ENCODE measurements at places on chromosomes 3 and 15.

DNA sequence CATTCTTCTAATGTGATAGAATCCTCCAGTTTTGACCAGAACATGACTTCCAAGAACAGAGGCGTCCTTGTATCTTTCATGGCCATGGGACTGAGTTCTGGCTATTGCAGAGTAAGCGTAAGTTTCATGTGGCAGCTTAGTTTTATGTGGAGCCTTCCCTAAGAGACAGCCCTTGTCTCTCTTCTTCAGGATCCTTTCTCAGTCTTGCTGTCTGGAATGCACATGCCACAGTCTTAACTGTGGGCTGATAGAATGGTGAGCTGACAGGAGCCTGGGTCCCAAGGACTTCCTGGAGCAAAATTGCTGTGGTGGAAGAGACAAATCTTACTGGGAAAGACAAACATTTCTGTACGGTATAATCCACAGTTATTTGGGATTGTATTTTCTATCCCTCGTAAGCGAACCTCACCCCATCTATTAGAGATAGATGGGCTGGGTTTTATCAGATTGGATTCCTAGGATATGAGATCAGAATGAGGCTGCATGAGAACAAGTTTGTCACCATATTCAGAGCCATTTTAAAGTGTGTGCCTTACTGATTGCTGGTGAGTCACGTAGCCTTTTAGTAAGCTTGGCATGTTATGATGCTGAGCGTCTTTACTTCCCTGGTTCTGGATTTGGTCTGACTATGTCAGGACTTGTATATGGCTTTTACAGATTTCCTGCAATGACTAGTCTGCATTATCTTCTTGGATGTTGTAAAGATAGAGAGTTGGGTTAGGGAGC is 32.8 kb downstream of the CDIN1 start:
- DNase-seq, result no peak

DNA sequence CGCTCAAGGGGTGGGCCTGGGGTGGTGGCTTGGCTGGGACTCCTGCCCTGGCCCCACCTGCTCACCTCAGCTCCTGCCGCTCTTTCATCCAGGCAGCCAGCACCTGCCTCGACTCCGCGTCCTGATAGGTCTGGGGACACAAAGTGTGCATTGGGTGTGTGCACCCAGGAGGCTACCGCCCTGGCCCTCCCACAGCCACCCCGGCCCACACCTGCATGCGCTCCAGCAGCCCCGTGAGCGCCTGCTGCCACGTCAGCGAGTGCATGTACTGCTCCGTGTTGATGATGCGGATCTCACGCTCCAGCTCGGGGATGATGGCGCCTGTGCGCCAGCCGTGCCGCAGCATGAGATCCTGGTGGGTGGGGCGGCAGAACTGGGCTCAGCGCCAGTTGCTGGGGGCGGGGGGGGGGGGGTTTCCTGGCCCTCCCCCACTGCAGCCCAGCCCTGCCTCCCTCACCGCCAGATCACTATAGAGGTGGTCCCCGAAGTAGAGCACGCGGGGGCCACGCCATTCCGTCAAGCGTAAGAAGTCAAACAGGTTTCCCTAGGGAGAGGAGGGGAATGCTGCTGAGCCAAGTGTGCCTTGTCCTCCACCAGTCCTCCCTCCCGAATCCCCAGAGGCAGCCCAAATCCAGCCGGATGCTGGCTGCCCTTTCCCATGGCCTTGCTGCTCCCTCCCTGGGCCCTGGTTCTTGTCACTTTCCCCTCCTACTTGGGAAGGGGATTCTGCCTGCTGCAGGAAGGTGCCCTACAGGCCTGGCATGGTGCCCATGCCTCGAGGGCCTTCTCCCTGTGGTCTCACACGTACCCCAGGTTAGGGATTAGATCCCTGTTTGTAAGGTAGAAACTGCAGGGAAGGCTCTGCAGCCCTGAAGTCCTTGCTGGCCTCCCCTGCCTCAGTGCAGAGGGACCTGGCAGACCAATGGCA is 8.6 kb downstream of the NT5DC2 start:
- no peak for DNase-seq

GRCh38 chr15:65028338-65028737 is 1.1 kb downstream of the MTFMT start:
- no peak for DNase-seq

- DNase-seq, result no peak
Observed at GRCh38 chr3:142902356-142902755, 13.5 kb upstream of the PCOLCE2 start.

DNA sequence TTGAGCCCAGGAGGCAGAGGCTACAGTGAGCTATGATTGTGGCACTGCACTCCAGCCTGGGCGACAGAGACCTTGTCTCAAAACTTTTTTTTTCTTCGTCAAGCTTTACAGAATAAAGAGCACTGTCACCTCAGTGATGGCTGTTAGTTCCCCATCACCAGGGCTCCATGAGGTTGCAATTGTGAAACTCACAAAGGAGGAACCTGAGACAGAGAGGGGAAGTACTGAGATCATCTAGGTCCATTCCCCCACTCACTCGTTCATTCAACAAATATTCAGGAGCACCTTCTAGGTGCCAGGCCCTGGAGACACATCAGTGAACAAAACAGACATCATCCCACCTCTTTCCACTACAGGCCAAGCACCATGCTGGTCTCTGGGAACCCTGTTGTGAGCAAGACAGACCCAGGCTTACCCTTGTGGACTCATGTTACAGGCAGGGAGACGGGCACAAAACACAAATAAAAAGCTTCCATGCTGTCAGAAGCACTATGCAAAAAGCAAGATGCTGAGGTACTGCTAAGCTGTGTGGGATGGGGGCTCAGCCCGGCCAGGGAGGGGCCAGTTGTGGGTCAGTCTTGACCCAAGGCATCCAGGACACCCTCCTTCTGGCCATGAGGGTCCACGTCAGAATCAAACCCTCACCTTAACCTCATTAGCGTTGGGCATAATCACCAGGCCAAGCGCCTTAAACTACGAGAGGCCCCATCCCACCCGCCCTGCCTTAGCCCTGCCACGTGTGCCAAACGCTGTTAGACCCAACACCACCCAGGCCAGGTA is 2.1 kb upstream of the RHO start:
- DNase-seq, result no peak

DNA sequence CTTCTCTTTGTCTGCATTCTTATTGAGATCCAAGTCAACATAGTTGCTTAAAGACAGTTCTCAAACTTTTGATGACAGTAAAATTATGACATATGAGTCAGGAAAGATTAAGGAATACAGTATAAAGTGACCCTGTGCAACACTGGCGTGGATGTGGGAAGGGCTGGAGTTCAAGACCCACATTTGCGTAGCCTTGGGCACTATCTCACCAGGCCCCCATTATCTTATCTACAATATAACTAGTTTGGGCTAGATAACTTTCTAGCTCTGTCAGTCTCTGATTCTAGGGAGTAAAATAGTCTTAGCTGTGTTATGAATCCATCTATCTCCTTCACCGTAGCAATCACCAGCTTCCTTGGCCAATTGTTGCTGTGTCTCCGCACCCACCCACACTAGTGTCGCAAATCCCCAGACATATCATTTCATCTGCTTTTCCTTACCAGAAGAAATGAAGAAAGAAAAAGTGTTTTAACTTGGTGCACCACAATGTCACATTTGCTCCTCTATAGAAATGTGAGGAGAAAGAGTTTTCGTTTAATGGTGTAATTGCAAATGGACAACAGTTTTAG is 14.9 kb upstream of the TM4SF4 start:
- no peak for DNase-seq

GRCh38 chr15:39645976-39646257 is 65.0 kb downstream of the THBS1 start:
- no peak for DNase-seq

- DNase-seq, result no peak
Observed at GRCh38 chr3:190346541-190346940, 24.3 kb upstream of the CLDN1 start.

- DNase-seq, result no peak
Observed at GRCh38 chr15:58611731-58612676, 137.5 kb downstream of the ADAM10 start.

DNA sequence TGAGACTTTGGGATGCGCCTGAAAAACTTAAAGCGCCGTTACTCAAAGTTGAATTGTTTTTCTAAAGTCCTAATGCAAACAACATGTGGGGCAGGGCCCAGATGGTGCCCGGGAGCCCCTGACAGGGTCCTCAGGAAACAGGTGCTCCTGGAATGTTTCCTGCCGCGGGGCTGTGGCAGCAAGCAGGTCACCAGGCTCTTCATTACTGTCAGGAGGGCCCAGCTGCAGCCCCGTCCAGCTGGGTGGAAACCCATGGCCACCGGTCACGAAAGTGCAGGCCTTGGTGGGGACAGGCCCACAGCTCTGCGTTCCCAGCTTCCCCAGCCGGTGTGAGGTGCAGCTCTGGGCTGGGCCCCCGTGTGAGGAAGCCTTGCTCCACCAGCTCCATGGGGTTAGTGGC is 63.9 kb upstream of the GATA2 start:
- DNase-seq, result no peak

DNA sequence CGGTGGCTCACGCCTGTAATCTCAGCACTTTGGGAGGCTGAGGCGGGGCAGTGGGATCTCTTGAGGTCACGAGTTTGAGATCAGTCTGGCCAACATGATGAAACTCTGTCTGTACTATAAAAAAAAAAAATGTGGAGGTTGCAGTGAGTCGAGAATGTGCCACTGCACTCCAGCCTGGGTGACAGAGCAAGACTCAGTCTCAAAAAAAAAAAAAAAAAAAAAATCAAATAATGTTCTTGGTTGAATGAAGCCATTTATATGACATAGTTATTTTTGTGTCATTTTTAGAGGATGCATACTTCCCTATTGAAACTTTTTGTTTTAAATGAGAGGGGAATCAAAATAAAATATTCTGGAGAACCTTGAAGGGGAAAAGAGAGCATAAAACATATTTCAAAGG is 3.1 kb downstream of the HMCES start:
- DNase-seq, result no peak

GRCh38 chr3:60855250-60855649 is 396.0 kb downstream of the FHIT start:
- DNase-seq, result no peak

DNA sequence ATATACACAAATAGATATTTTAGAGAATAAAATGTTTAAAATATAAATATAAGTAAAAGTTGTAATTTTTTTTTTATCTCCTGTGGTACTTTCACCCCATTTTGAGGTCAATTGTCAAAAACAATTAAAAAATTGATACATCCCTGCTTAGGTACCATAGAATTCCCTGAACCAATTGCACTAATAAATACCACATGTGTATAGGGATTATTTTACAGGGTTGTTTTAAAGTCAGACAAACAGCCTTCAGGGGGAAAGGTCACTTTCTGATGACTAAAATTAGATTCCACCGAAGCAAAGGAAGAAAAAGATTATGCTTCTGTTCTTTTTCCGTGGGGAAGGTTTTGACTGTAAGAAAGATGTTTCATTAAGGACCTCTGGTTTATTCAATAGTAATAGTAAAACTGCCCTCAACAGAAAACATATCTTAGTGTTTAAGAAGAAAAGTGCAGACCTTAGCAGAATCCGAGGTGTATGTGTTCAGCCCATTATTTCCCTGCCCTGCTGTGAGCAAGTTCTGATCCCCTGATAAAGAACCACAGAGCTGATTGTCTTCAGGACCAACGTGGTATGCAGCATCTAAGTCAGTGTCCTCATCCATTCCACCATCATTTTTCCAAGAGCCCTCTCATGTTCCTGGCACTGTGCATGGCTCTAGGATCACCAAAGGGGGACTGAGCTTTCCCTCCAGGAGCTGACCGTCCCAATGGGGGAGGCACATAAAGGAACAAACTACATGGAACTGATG is 132.9 kb upstream of the IL12A start:
- DNase-seq, result no peak

DNA sequence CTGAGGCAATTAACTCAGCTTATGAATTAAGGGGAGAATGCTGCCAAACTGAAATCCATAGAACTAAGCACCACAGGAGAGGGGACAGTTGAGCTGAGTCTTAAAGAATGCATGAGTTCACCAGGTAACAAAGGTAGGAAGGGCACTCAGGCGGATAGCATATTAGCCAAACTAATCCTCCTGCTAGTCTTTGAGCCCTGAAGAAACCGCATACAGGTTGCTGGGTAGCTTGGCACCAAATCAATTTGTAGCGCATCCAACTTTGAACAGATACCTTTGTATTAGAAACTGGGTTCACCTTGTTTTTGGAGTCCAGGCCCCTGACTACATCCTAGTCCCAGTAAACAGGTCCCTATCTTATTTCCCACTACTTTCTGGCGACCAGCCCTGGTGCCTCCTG is 93.7 kb downstream of the FRMD4B start:
- DNase-seq, result no peak

GRCh38 chr15:92808598-92809063 is 91.5 kb upstream of the CHD2 start:
- DNase-seq, result peak; percentile 51

GRCh38 chr3:30503446-30503845 is 103.0 kb upstream of the TGFBR2 start:
- DNase-seq, result no peak

DNA sequence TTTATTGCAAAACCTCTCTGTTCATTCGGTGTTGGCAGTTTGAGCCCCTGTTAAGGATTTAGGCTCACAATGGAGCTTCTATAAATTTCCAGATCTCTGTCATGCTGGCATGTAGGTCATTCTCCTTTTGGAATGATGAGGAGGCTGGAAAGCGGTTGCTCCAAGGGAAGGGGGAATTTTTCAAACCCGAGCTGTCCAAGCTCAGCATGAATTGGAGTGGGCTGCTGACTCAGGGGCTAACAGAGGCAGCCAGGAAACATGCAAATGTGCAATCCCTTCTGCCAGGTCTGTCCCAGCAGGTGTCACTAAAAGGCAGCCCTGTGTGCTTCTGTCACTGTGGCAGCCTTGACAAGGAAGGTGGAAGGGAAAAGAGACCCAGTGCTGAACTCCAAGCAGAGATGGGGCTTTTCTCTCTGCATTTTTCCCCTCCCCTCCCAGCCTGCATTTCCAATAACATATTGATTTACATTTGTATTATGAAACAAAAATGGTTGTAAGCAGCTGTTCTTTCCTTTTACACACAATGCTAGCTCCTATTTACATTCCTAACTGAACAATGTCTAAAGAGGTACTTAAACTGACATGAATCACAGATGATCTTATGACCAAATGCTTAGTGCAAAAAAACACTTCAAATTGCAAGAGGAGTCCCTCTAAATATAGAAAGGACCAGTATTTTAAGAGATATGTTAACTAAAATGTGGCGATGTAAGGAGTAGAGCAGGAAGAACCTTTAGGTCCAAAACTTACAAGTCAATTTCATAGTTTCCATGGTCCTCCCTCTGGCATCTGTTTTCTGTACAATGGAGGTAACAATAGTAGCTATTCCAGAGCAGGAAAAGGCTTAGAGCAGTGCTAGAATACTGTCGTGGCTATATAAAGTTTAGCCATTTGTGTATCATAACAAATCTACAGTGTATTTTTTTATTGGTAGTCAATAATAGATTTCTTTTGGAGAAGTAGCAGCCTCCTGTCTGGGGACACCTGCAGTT is 84.5 kb upstream of the ATP10A start:
- no peak for DNase-seq
